ENCODE measurements at places on chromosomes 5 and 9. TPM values are rescaled to one million over a fixed set of nuclear protein-coding genes. Genes with fewer than 3 reads are reported as not detected.

GRCh38 chr9:99135456-99135855 is 30.5 kb downstream of the TGFBR1 start:
- DNase-seq = no peak

EIF4E1B gene
- total RNA-seq = 1.3 TPM

DNA sequence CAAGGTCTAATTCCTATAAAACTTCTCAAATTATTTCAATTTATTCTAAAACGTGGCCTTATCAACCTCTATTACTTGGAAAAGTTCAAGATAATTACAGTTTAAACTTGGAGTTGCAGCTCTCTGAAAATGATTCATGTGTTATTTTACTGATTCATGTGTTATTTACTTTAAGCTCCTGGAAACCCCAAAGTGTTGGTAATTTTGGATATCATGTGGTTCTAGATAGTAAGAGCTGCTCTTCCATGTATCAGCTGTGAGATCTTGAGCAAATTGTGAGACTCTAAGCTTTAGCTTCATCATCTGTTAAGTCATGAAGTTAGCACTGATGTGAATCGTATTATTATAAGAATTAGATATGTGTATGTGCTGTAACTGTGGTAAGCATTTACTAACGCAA is 749.2 kb downstream of the TLE4 start:
- no peak for DNase-seq

DNA sequence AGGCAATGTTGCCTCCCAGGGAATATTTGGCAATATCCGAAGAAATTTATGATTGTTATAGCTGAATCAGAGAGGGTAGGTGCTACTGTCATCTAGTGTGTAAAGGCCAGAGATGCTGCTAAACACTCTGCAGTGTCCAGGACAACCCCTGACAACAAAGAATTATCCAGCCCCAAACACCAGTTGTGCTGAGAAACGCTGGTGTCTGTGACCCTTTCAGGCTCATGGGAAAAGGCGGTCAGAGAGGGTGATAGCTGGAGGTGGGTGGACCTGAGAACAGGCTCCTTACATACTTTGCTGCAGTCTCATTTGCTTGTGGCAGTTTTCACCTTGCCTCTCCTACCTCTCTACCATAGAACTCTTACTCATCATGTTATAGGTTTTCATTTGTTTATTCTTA is 295.3 kb upstream of the DMRT1 start:
- no peak for DNase-seq

- DNase-seq = no peak
These were observed 35.7 kb upstream of the PLIN2 start for GRCh38 chr9:19162956-19163355.

GRCh38 chr5:178290376-178290775 is 57.8 kb upstream of the PHYKPL start:
- no peak for DNase-seq

PCDHGC5 gene
- total RNA-seq = 0.66 TPM

DNA sequence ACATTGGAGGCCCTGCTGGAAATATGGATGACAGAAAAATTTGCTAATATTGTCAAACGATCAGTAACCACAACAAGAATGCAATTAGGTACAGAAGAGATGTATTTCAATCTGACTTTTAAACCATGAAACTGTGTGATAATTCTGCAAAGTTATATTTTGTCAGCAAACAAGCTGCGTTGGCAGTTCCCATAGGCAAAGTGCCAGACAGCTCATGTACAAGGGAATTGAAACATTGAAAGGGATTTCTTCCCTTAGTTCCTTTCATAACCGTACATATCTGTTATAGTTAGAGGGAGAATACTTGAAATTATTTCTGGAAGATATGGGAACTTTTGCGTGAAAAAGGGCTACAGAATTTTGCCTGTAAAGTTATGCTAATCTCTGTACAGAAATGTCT is 419.4 kb upstream of the PTGER4 start:
- DNase-seq = no peak

- no peak for DNase-seq
These were observed 117.6 kb upstream of the S1PR3 start for GRCh38 chr9:88873635-88874034.

GRCh38 chr5:79512471-79513307 is 1.2 kb downstream of the HOMER1 start:
- DNase-seq = peak; percentile 31

DNA sequence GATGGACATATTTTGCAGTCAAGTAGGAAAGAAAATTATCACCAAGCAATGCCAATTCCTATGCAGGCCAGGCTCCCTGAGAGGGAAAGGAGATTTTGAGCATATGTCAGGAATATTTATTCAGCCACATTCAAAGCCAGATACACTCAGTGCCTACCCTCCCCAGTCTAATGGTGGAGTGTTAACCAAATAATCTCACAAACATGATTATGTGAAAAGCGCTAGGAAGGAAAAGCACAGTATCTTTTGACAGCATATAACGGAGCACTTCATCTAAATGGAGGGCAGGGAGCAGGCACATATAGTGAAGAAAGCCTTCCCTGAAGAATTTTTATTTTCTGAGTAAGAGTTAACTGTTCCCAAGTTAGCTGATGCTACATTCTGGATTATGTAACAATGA is 80.3 kb upstream of the SLC30A5 start:
- DNase-seq = no peak

GRCh38 chr5:71587766-71588532 is 809 bp downstream of the MCCC2 start:
- no peak for DNase-seq

FOXI1 gene
- total RNA-seq = not detected

GRCh38 chr9:82369251-82369945 is 380.8 kb downstream of the SPATA31D1 start:
- DNase-seq = no peak

GRCh38 chr5:126171916-126172315 is 251.3 kb upstream of the GRAMD2B start:
- no peak for DNase-seq

CSF1R gene
- total RNA-seq = not detected

DNA sequence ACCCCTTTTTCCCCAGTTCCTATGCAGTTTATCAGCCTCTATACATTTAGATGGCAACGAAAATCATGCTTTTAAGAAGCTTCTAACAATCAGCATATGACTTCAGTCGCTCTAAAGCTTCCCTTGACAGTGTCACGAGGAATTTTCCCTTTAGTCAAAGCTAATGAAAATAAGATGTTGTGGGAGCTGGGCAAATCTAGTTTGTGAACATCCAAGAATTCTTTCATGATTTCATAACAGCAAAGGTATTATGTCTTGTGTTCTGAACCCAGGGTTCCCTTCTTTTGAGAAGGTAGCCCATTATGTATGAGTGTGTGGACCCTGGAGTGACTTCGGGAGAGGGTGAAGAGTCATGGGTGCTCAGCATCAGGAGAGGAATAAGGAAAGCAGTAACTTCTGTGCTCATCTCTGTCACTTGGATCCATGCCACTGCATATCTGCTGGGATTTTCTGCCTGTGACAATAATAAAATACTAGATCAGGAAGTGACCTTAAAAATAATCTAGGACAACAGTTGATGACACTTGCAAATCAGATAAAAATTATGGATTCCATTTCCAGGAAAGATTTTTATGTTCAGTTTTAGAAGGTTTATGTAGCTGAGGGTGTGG is 102.4 kb downstream of the PCSK1 start:
- no peak for DNase-seq

DNA sequence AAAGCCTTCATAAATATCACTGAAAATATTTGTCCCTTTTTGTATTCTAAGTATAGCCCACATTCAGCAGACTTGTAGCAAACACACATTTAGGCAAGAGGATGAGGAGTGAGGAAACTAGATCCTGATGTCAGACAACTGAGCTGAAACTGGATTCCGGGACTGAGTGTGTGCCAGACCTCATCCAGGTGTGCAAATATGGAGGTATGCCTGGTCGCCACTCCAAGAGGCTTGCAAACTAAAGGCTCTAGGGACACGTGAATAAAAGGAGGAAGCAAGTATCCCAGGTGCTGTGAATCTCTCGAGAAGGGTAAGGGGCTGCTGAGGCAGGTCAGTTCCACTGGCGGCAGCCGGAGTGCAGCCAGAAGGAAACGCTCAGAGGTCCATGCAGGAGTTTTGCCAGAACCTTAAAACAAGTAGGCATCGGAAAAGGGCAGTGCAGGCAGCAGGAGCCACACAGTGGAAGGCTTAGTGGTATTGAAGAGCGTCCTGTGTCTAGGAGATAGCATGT is 77.4 kb upstream of the ALDH1B1 start:
- DNase-seq = no peak

- no peak for DNase-seq
These were observed 529.3 kb downstream of the DMRTA1 start for GRCh38 chr9:22975951-22976350.

DNA sequence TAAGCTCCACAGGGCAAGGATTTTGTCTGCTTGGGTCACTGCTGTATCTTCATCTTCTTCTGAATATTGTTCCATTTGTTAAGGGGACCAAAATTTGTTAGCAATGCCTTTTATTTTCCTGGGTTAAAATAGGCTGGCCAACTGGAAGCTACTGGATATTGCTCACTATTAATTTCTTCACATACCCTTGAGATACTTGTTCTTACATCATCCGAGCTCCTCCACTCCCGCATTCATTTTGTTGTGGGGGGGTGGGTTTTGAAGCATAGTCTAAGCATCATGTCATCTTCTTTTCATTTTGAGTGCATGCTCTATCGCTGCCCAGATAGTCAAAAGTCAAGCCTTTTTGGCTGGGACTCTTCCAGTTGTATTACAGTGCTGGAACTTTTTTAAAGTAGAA is 42.5 kb upstream of the PIK3R1 start:
- DNase-seq = no peak

GRCh38 chr5:144468571-144468970 is 297.9 kb downstream of the KCTD16 start:
- DNase-seq = no peak

TMC1 gene
- 2.5 TPM for total RNA-seq

DNA sequence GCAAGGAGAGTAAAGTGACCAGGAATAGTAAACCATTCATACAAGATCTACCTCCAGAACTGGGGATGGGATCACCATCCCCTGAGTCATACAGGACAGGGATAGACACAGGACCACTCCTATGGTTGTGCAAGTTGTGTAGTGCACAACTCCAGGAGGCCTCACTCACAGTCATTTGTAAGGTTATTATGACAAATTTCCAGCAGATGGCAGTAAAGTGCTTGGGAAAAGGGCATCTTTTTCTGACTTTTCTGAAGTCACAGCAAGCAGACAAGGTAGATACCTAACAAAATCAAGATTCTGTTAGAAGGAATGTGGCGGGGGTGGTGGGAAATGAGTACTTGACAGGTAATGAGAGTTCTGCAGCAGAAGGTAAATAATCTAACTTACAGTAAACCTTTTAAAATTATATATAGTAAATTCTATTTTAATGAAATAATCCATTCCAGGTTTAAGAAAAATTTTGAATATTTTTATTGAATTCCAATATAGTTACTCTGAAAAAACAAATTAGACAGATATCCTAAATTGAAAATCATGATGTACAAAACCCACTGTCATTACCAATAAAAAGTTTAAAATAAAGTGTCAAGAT is 16.7 kb upstream of the KIF27 start:
- DNase-seq = no peak

DNA sequence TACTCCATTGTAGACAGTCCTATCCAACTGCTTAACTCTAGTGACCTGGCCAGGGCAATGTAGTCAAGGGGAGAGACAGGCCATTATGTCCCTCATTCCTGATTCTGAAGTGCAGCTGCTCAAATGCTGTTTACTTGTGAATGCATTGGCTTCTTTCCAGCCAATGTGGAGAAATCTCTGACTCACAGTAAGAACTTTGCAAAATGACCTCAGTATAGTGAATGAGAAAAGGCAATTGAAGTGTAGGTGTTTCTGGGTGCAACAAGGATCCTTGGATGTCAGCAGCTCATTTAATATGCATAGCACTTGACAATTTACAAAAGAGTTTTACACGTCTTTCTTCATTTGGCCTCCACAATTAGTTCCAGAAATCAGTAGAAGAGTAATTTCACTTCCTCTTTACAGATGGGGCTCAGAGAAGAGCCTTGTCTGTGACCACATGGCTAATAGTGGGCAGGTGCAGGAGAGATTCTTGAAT is 367.2 kb downstream of the OSTF1 start:
- DNase-seq = no peak

- DNase-seq = no peak
These were observed 35.5 kb downstream of the MED10 start for GRCh38 chr5:6342689-6343315.

AGXT2 gene
- not detected for total RNA-seq

DNA sequence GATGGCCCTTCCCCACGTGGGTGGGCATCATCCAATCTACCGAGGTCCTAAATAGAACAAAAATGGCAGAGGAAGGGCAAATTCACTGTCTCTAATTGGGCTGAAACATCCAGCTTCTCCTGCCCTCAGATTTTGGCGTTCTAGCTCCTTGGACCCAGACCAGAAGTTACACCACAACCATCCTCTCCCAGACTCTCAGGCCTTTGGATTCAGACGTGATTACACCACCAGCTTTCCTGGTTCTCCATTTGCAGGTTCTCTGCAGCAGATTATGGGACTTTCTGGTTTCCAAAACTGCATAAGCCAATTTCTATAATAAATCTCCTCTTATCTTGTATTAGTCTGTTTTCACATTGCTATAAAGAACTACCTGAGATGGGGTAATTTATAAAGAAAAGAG is 73.6 kb upstream of the STARD4 start:
- no peak for DNase-seq

- no peak for DNase-seq
These were observed 72.7 kb downstream of the EPB41L4B start for GRCh38 chr9:109248133-109248581.

- DNase-seq = no peak
These were observed 22.4 kb downstream of the MAML1 start for GRCh38 chr5:179755022-179755421.

DNA sequence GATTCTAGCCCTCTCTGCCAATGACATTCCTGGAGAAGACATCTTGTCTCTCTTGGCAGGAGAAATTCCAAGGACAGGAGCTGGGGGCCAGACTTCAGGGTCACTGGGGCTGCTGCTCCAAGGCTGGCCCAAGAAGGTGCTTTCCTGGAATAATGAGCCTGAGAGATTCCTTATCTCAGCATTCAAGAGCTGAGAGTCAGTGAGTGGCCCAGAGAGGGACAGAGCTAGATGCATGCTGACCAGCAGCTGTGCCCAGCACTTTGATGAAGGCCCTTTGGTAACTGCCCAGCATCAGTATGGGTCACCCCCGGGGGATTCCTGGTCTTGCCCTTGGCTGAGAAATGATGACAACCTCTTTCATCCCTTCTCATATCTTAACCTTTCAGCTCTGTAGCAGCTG is 47.7 kb upstream of the CTNNA1 start:
- no peak for DNase-seq

Data from H9 (cell line).